A673 (cell line): ENCODE measurements at places on chromosomes 11 and 22. TPM values are rescaled to one million over a fixed set of nuclear protein-coding genes. Genes with fewer than 3 reads are reported as not detected.

The APOL4 gene
- total RNA-seq: 1.6 and 4.2 TPM in 2 replicates

DNA sequence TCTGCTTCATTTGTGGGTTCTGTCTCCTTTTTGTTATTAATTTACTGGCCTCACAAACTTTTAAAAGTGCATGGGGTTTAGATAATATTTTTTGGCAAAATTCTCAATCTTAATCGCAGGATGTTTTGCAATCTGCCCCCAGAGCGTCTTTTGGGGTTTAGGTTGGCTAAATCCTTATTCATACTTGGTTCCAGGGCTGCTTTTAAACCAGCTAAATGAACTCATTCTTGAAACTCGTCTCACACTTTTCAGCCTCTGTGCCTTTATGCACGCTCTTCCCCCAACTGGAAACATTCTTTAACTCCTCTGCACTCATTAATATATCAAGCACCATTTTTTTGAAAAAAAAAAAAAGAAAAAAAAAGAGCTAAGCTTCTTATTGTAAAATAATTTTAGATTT is 131.7 kb downstream of the KIF18A start:
- peaks cover 20% of the 10 kb centered on the region for H3K27me3 ChIP-seq
- H3K36me3 ChIP-seq: no peaks in the 10 kb centered on the region
- H3K27ac ChIP-seq: no peak overlapping the region
- H3K4me1 ChIP-seq: no peaks in the 10 kb centered on the region
- DNase-seq: no peak

DNA sequence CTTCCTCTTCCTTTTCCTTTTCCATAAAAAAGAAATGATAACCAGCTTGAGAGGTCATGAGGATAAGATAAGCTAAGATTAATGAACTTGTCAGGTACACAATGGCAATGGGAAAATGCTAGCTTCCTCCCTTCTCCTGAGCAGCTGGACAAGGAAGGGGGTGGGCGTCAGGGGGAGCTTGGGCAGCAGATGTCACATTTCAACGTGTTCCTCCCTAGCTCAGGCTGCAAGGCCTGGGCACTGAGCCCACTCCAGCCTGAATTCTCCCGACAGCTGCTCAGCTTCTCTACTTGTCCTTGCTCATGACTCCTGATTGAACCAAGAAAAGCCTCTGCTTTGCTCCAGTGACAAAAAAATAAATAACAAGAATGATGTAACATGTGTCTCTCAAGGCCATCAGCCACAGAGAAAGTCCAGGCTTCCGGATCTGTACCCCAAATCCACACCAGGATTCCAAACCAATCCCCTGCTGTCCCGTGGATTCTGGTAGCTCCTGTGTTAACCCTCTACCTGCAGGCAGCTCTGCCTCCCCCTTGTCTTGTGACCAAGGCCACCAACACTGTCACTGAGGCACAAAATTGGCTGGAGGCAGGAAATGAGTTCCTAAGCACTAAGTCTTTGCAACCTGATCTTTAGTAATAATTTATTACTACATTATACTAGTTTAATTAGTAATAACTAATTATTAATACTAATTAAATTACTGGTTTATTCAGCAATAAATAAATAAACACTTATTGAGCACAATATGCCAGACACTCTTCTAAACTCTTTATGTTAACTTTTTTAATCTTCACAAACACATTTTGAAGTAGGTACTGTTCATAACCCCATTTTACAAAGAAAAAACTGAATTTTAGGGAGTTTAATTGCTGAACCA is 146.5 kb downstream of the CCDC34 start:
- no peak overlapping the region for H3K4me3 ChIP-seq
- DNase-seq: peak; percentile 83
- no peaks in the 10 kb centered on the region for H3K36me3 ChIP-seq

- no peak overlapping the region for H3K27ac ChIP-seq
- no peaks in the 10 kb centered on the region for H3K36me3 ChIP-seq
- H3K27me3 ChIP-seq: peaks cover 14% of the 10 kb centered on the region
- peak; percentile 94 for DNase-seq
- no peaks in the 10 kb centered on the region for H3K4me1 ChIP-seq
- H3K4me3 ChIP-seq: no peak overlapping the region
Measured at GRCh38 chr11:30914143-30914762, 328.1 kb upstream of the MPPED2 start.

- H3K27ac ChIP-seq: no peak overlapping the region
- no peaks in the 10 kb centered on the region for H3K27me3 ChIP-seq
- DNase-seq: no peak
- no peaks in the 10 kb centered on the region for H3K4me1 ChIP-seq
- H3K36me3 ChIP-seq: no peaks in the 10 kb centered on the region
Measured at GRCh38 chr22:33272871-33273270, 214.7 kb upstream of the SYN3 start.

The NLRP14 gene
- total RNA-seq: not detected in 2 replicates

The SCGB1A1 gene
- total RNA-seq: not detected in 2 replicates

GRCh38 chr11:96019810-96020747 is 96.2 kb upstream of the MTMR2 start:
- no peaks in the 10 kb centered on the region for H3K27me3 ChIP-seq
- no peaks in the 10 kb centered on the region for H3K36me3 ChIP-seq
- no peak for DNase-seq
- no peaks in the 10 kb centered on the region for H3K4me1 ChIP-seq
- no peak overlapping the region for H3K4me3 ChIP-seq
